ENCODE measurements at places on chromosomes 13 and 19. TPM values are rescaled to one million over a fixed set of nuclear protein-coding genes. Genes with fewer than 3 reads are reported as not detected.

The ACER1 gene
- polyA plus RNA-seq = not detected

The C1QTNF9B gene
- 0.63 TPM for polyA plus RNA-seq

The ZNF787 gene
- polyA plus RNA-seq = 4.5 TPM

The ZNF677 gene
- 24.3 TPM for polyA plus RNA-seq

The RNF225 gene
- not detected for polyA plus RNA-seq

The RAB3A gene
- polyA plus RNA-seq = 6.1 TPM

The C1QTNF9 gene
- 0.11 TPM for polyA plus RNA-seq

The BRSK1 gene
- 11.2 TPM for polyA plus RNA-seq

The SLC39A3 gene
- 27.9 TPM for polyA plus RNA-seq

The GPR12 gene
- polyA plus RNA-seq = not detected

The TMEM238 gene
- polyA plus RNA-seq = not detected

The TEKTIP1 gene
- not detected for polyA plus RNA-seq

The SPRED3 gene
- polyA plus RNA-seq = 3.6 TPM

The NLRP9 gene
- not detected for polyA plus RNA-seq

The NLRP11 gene
- polyA plus RNA-seq = not detected

The ZNF793 gene
- polyA plus RNA-seq = 0.87 TPM

The SIRT2 gene
- 61.3 TPM for polyA plus RNA-seq

The TBXA2R gene
- 0.99 TPM for polyA plus RNA-seq

The CYP2F1 gene
- polyA plus RNA-seq = not detected

The ZNF626 gene
- polyA plus RNA-seq = 9.0 TPM

The IRF2BP1 gene
- polyA plus RNA-seq = 6.5 TPM

The ZNF611 gene
- 7.5 TPM for polyA plus RNA-seq

The BST2 gene
- 2.8 TPM for polyA plus RNA-seq

The DOCK6 gene
- polyA plus RNA-seq = 8.9 TPM
